ENCODE measurements at places on chromosomes 2 and 18.

DNA sequence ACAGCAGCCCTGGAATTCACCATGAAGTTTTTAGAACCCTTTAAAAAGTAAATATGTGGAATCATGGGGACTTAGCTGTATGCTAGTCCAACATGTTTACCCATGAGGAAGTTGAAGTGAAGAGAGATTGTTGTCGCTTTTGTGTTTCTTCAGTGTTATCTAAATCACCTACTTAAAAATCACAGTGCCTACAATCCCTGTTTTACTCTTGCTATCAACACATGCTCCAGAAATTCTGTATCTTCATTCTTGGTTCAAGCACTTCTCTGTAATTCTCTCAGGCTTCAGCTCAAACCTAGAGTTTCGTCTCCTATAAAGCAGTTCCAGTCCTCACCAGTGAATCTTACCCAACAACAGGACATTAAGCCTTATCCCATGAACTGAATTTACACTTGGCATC, 30.5 kb upstream of the CHMP1B start:
- ATAC-seq, result no peak

DNA sequence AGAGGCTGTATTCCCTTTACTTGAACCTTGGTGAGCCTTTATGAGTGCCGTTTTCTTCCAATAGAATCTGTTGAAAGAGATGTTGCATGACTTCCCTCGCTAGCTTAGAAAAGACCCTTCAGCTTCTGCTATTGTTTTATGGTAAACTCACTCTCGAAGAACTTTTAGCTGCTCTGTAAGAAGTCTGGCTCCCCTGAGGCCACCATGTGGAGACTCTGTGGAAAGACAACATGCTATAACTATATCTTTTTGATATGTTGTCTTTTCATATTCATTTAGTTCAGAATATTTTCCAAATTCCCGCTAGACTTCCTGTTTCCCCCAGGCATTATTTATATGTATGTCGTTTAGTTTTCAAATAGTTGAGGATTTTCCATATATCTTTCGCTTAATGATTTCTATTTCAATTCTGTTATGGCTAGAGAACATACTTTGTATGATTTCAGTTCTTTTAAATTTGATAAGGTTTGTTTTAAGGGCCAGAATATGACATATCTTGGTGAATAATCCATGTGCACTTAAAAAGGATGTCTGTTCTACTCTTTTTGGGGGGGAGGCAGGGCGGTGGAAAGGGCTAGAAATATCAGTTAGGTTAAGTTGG, 64.1 kb downstream of the PTPN4 start:
- ATAC-seq, result peak; percentile 67

DNA sequence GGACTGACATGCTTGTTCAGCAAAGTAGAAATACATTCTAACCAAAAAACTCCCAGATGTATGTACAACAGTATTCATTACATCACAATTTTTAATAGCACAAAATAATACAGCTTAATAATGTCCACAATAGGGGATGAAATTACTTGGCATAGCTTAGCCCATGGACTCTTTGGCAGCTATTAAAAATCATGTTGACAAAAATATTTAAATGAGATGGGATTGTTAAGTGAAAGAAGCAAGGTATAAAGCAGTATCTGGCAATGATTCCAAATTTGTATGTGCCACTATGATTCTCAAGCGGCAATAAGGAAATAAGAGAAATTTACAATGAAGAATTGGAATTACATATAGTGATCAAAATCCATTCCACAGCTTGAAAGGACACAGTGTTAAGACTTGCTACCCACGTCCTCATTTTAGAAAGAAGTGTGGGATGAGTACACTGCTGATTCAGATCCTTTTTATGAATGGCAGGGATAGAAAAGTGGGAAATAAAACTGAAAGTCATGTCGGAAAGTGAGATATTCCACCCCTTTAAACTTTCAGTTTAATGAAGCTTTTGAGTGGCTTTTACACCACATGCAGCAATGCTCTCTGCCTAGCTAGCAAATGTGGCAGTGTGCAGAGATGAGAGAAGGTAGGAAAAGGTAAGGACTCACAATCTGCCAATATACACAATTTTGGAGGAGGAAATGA, 2.4 kb downstream of the GAREM1 start:
- no peak for ATAC-seq

GRCh38 chr2:240510513-240511210, 47.1 kb downstream of the ANKMY1 start:
- no peak for ATAC-seq

DNA sequence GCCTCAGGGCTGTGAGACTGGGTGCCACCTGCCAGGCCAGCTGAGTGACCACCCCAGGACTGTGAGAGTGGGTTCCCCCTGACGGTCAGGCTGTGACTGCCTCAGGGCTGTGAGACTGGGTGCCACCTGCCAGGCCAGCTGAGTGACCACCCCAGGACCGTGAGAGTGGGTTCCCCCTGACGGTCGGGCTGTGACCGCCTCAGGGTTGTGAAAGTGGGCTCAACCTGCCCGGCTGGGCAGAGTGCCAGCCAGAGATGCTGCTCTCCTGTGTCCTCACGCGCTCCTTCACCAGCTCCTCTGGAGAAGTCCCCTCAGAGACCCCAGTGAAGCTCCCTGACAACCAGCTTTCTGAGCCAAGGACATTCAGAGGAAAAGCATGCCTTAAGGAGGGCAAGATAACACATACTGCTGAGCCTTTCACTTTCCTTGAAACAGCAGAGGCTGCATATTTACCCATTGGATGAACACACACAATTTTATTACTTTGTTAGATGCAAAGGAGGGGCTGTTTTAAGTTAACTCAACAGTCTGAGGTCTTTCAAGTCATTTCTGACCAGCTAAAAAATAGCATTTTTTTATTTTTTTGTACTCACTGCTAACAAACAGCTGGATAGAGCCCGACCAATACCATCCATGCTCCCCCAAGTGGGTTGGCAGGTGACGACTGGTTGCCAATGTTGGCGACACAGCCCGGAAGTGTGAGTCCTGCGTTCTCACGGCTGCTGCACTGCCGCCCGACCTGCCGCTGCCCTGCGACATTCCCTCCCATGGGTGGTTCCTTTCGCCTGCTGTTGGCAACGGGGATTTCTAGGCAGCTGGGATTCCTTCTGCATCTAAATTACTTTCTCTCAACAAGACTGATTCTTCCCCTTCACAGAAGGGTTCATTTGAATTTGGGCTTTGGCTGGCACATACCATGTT, 70.7 kb downstream of the NDUFA10 start:
- ATAC-seq, result no peak

DNA sequence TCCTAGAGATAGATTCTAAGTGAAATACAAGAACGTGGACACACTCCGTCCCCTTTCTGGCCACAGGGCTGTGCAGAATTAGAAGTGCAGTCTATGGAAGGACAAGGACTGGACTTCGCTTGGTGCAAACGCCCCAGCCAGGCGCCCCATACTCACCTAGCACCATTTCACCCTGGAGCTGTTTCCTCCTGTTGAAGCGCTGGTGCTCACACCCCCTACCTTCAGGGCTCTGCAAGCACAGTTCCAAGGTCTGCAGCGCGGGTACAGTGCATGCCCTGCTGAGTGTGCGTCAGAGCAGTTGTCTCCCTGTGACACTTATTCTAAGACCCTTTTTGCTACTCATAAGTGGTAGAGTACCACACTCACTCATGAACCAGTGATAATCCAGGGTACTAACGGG, 3.0 kb downstream of the HPCAL1 start:
- ATAC-seq, result no peak

GRCh38 chr2:120367649-120368048, 21.7 kb downstream of the INHBB start:
- peak; percentile 45 for ATAC-seq

GRCh38 chr2:26492749-26493515, 15.0 kb upstream of the OTOF start:
- no peak for ATAC-seq

DNA sequence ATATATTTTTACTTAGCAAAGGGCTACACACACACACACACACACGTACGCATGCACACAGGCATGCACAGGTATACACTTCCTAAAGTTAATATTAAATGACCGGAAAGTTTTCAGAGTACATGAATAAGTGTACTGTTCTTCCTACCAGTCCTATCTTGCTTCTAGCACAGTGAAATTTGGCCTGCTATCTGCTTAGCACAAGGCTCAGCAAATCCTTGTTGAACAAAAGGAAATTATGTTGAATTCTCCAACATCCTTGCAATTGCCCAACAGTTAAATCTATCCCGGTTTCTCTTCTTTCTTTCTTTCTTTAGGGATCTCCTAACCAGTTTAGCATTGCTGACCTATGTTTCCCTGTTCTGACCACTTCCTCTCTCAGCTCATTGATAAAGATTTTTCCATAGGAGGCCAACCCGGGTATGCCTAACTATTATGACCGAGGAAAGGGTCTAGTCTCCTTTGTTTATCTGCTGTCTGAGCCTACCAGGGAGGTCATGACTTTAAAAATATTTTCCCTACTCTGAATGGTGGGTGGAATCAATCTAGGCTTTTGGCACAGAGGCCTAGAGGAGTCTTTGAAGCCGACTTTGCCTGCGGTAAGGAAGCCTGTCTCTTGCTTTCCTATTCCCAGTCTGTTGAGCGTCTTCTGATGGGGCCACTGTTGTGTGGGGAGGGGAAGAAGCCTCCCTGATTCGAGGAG, 400.7 kb downstream of the HRH4 start:
- no peak for ATAC-seq

DNA sequence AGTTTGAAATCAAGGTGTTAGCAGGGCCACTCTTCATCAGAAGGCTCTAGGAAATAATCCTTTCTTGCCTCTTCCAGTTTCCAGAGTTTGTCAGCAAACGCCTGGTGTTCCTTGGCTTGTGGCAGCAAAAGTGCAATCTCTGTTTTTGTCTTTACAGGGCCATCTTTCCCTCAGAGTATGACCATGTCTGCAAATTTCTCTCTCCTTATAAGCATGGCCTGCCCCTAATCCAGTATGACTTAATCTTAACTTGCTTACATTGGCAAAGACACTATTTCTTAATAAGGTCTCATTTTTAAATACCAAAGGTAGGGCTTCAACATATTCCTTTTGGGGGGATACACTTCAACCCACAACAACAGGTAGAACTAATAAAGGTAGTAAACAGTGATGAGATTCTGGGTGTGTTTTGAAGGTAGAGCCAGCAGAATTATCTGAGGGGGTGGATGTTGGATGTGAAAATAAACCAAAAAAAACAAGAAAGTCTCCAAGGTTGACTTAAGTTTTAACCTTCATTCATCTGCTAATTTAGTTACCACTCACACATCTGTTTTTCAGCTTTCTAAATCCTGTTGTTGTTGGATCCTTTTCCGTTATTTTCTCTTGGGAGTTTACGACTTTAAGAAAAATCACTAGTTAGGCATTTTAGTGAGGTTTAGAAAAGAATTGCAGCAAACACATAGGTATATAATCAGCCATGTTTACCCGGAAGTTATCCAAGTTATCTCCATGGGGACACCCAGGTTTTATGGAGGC, 234.4 kb upstream of the FIGN start:
- ATAC-seq, result no peak

DNA sequence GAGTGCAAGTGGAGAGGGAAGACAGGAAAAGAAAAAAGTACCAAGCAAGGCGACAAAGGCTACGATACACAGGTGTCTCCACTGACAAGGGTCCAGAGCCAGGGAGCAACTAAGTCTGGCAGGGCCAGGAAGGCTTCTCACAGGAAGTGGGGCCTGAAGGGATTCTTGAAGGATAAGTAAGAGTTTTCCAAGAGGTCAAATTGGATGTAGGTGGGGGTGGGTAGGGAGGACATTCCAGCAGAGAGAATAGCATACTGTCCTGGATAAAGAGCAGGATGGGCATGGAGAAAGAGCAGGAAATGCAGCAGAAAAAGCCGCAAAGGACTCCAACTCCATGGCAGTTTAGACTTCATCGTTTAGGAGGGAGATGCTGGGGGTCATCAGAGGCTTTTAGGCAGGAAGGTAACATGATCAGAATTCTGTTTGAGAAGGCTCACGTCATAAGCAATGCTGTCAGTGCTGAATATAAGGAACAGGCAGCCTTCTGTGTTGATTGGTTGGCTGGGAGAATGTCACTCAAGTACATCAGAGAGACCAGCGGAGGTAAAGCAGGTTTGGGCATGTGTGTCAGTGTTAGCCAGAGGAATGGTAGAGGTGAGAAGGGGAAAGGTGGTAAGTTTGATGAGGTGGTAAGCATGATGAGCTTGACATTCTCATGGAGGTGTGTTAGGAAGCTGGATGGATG, 35.1 kb downstream of the ARHGAP25 start:
- ATAC-seq, result no peak

DNA sequence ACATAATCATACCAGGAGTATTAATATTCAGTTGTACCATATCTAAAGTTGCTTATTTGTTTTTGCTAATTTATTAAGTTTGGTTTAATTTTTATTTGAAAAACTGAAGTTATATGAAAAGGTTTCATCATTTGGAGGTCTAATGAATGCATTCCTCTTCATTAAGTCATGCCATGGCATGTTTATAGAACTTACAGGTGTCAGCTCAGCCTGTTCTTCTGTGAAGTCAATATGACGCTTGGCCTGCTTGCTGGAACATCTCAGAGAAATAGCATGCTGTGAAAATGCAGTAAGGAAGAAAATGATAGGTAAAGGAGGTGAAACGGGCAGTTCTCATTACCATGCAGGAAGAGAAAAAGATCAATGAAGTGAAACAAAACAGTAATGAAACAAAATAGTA, 58.2 kb downstream of the RAPH1 start:
- ATAC-seq, result no peak

DNA sequence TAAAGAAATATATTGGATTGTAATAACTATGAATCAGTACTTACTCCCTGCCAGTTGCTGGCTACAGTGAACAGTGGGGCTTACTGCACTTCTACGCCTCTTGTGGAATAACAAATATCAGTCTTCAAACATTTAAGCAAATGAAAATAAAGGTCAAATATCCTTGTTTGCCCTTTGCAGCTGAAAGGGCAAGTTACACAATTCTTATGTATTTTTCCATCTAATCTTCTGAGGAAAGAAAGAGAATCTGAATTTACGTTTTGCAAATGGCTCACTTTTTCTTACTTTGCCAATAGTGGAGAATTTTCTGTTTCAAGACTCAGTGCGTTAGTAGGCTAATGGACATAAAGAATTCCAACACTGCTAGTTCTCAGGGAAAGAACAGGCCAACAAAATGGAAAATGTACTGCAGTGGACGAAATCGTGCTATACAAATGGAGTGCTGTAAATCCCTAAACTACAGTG, 157.2 kb upstream of the TMEM200C start:
- ATAC-seq, result no peak

GRCh38 chr2:105739944-105740530, 4.7 kb upstream of the NCK2 start:
- no peak for ATAC-seq

GRCh38 chr2:194223218-194223617, 1433.8 kb upstream of the SLC39A10 start:
- peak; percentile 65 for ATAC-seq

DNA sequence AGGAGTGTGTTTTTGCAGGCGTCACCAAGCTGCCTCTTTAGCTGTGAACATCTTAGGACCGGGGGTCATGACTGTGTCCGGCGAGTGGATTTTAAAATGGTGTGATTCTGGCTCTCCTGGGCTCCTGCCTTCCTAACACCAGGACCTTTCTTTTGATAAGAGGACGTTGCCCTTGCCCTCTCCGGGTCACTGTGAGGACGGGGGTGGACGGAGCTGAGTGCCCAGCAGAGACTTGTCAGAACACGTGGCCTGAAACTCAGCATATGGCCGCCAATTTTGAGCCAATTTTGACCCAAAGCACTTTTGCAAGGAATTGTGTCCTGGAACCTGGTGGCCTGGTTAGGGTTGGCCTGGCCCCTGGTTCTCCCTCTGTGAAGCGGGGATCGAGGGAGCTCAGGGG, 40.2 kb downstream of the RTP5 start:
- no peak for ATAC-seq

- no peak for ATAC-seq
These were observed 7.3 kb downstream of the SRSF7 start for GRCh38 chr2:38743672-38744398.

All from SK-N-SH treated with all-trans-retinoic acid at 6 μM for 48 hours (cell line).